Anterior cingulate cortex (tissue), 58 donors: ENCODE measurements at places on chromosomes 13 and 19.

- DNase-seq = no peak
Observed at GRCh38 chr19:32829345-32829896, 40.1 kb downstream of the SLC7A9 start.

- DNase-seq = no peak
Observed at GRCh38 chr19:11856596-11857250, 8.2 kb downstream of the ZNF439 start.

- no peak for DNase-seq
Observed at GRCh38 chr13:23990455-23990854, 93.2 kb upstream of the C1QTNF9B start.

- DNase-seq = no peak
Observed at GRCh38 chr13:105638426-105638825, 897.0 kb downstream of the EFNB2 start.

DNA sequence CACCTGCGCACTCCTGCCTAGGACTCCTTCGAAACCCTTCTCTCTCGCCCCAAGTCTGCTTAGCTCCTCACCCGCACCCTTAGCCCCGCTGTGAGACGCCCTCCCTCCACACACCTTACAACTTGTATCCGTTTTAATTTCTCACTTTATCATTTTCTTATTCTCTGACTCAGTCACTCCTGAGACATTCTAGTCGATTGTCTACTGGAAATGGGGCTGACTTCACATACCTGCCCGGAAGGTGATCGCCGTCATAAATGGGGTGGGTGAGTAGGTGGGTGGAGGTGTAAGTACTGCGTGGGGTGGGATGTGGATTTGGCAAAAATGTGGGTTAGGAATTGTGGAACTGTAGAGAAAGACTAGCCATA is 714 bp downstream of the NDFIP2 start:
- DNase-seq = no peak
